GM12878 (cell line): ENCODE measurements at places on chromosomes 3 and 15. TPM values are rescaled to one million over a fixed set of nuclear protein-coding genes. Genes with fewer than 3 reads are reported as not detected.

DNA sequence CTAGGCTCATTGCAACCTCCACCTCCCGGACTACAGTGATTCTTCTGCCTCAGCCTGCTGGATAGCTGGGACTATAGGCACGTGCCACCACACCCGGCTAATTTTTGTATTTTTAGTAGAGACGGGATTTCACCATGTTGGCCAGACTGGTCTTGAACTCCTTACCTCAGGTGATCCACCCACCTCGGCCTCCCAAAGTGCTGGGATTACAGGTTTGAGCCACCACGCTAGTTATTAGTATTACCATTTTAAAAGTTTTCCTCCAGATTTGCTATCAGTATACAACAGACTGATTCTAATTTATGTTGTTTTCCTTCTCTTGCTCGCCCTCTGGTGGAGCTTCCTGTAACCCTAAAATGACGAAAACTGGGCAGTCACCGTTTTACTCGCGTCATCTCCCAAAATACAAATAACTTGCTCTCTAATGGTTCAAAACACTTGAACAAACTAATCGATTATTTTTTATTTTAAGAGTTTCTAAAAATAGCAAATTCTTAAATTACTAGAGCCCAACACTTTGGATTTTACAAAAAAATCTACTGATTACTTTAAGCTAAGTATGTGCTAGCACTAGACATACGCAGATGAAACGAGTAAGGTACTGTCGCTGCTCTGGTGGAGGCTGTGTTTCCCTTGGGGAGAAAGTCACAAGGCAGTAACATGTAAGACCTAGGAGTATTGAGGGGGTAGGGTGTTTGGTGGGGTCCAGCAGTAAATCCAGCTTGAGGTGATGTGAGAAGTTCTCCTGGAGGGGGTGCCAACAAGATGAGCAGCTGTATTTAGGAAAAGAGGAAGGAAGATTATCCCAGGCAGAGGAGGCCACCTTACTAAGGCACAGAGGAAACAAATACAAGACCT is 203.3 kb downstream of the MBNL1 start:
- peak; percentile 37 for DNase-seq

GRCh38 chr3:37957539-37957936 is 33.0 kb upstream of the VILL start:
- DNase-seq: no peak

DNA sequence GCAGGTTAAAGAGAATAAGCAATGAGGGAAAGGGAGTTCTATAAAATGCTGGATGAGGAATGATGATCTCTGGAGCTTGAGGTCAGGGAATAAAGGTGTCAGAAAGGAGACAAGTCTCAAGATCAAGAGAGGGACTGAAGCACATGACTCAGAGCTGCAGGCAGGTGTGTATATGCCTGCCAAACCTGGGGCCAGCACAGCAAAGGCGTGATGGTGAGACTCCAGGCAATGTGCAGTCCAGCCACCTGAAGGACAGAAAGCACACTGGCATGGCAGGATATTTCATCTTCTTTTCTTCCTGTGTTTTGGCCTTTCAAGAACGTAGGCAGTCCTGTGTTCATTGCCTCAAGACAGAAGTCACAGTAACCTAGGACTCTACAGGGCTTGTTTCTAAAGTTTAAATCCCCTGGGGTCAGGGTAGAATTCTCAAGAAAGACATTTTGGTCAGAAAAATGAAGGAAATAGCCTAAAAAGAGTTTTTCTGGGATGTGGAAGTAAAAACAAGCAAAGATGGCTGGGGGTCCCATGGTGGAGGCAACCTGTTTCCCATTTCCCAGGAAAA is 55.5 kb upstream of the TOPAZ1 start:
- DNase-seq: no peak

GRCh38 chr15:100602823-100603393 is 519 bp downstream of the ASB7 start:
- DNase-seq: peak; percentile 31

- DNase-seq: no peak
Measured at GRCh38 chr15:48558226-48558625, 87.3 kb downstream of the FBN1 start.

GRCh38 chr3:189337673-189338091 is 165.9 kb downstream of the TPRG1 start:
- no peak for DNase-seq

- DNase-seq: no peak
Measured at GRCh38 chr3:126101521-126101982, 17.6 kb upstream of the SLC41A3 start.

DNA sequence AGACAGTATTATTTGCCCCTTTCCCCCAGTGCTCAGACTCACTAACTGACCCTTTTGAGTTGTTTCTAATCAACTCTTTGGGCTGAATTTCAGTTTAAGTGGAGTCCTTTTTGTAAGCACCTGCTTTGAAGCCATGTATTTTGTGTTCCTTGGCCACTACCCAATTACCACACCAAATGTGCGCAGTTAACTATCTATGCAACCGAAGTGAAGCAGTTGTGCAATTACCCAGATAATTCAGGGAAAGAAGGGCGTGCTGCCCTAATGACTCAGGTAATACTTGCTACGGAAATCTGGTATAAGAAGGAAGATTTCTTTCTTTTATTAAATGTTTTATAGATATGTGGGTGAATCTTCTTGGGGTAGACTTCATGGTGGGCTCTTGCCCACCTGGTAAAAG is 371.9 kb upstream of the TBL1XR1 start:
- DNase-seq: no peak

DNA sequence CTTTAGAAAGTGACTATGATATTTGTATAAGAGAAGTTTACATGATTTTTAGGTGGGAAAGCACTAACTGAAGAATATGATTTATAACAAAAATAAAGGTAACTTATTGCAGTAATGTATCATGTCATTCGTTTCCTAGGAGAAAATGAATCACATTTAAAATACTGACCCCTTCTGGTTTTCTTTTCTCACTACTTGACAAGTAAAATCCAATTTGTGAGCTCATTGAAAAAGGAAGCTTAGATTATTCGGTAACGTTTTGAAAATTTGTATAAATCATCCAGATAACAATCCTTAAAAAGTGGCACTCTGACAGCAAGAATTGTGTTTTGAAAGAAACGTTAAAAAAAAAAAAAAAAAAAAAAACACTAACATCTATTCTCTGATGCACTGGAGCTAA is 39.0 kb downstream of the NSUN3 start:
- DNase-seq: no peak

GRCh38 chr3:142965581-142965980 is 2.1 kb upstream of the PAQR9 start:
- no peak for DNase-seq

DNA sequence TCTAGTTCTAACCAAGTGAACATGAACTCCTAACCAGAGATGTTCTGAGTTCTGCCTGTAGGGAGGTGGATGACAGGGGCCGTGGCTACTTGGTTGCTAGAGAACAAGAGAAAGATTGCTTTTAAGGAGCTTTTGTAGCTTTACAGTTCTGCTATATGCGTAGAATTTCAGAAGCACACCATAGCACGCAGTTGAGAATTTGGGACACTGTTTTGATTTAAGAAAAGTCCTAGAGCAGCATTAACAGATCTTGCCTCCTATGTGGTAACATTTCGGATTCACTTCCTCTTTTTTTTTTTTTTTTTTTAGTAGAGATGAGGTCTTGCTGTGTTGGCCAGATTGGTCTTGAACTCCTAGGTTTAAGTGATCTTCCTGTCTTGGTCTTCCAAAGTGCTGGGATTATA is 181.7 kb downstream of the TCF12 start:
- DNase-seq: no peak

DNA sequence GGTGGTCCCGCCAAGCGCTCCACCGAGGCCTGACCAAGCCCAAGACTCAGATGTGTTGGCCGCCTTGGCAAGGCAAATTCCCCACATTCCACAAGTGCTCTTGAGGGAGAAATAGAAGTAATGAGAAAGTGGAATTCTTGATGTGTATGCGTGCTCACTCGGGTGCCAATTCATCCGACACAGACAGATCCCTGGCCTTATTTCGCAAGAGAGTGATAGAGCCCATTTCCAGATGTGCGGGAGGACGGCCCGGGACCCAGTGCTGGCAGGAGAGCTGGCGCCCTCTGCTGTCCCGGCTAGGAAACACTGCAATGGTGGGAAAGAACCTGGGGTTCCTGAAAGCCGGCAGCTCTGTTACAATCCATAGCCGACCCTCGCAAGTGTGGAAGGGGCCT is 76.0 kb downstream of the HMG20A start:
- DNase-seq: no peak

- DNase-seq: no peak
Measured at GRCh38 chr15:33048255-33048654, 146.3 kb downstream of the FMN1 start.

- no peak for DNase-seq
Measured at GRCh38 chr3:115550285-115550761, 73.0 kb upstream of the GAP43 start.

DNA sequence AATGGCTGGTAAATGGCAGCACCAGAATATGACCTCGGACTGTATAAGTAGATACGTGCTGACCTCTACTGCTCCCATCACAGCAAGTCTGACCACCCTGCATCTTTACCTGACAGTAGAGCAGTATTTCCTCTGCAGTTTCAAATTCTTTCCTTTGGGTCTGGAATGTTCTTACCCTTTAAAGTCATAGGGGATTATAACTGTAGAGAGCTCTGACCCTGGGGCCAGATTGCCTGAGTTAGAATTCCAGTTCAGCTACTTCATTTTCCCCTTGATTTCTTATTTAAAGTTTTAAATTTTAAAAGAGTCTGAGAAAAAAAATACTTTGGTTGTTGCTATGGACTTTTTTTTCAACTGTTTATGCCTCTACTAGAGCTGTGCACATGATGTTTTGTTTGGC is 237.7 kb downstream of the NR1D2 start:
- no peak for DNase-seq

- no peak for DNase-seq
Measured at GRCh38 chr3:68004091-68004490, 349.7 kb upstream of the SUCLG2 start.

GRCh38 chr15:71043373-71043772 is 71.9 kb upstream of the THSD4 start:
- no peak for DNase-seq

DNA sequence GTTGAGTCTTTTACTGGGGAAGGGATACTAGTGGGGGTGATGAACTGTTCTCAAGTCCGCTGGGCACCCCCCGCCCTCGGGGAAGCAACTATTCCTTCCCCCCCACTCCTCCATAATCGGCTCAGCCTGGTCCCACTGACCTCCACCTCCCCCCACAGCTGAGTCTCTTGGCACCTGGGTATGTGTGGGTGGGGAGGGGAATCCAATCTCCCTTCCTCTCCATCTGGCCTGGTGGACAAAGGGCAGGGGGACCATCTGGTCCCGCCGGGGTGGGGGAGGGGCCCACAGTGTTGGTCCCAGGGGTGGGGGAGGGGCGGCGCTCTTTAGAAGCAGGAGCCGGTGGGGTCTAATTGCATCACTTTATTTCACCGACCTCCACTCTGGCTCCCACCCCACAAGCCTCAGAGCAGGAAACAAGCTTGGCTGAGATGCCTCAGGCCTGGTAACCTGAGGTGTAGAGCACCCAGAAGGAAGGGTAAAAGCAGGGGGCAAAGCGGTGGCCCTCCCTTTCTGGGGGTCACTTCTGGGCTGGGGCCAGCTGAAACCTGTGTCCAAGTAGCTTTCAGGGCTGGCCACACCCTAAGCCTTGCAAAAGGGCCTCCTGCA is 1.0 kb upstream of the PCBP4 start:
- no peak for DNase-seq

GRCh38 chr3:119352034-119352609 is 57.9 kb downstream of the ARHGAP31 start:
- peak; percentile 79 for DNase-seq

DNA sequence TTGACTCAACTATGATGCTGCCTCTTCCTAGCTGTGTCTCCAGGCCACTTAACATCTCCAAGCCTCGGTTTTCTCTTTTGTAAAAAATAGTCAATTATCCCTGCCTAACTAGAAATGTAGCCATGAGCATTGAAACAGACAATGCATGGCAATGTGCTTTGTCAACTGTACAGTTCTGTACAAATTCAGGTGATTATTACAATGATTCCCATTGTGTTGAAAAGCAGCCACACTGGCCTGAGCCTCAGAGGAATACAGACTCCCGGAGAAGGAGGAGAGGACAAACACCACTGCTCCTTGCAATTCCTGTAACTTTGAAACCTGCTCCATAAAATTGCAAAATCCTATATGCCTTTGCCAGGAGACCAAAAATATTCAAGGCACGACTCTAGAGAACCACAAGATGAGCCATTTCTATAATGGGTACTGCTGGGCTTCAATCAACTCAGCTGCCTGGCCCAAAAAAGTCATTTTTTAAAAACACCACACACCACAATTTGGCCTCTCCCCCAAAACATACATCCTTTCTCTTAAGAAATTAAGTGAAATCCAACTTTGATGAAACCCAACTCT is 28.6 kb downstream of the DAPK2 start:
- no peak for DNase-seq

DNA sequence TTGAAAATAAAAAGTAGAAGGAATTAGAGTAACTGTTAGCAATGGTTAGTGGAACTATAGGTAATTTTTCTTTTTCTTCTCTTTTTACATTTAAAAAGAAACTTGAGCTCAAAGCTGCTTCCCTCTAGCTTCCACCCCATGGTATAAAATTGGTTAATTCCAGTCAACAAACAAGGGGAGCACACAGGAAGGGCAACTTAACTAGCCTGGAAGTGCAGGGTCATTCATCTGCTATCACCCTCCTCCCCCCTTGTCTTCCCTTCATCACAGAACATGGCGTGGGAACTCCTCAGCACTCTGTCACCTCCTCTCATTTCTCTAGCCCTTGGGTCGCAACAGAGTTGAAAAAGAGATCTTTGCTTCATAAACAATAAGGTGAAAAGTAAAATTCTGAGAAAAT is 20.0 kb downstream of the MASP1 start:
- DNase-seq: no peak

GRCh38 chr3:6585360-6585759 is 275.6 kb upstream of the GRM7 start:
- DNase-seq: no peak

GRCh38 chr15:31338879-31339557 is 12.4 kb downstream of the KLF13 start:
- peak; percentile 75 for DNase-seq

- no peak for DNase-seq
Measured at GRCh38 chr15:39881790-39882189, 38.3 kb downstream of the GPR176 start.

- DNase-seq: no peak
Measured at GRCh38 chr3:44561076-44561475, 6.1 kb downstream of the ZKSCAN7 start.

- DNase-seq: no peak
Measured at GRCh38 chr3:171526146-171526545, 65.9 kb upstream of the TNIK start.

IL12A gene
- total RNA-seq: 3.1 and 4.0 TPM in 2 replicates

CLDN11 gene
- total RNA-seq: 0.15 and 0.29 TPM in 2 replicates

CHRM5 gene
- not detected in 2 replicates for total RNA-seq

CHRNA7 gene
- total RNA-seq: not detected in 2 replicates

CP gene
- 0.51 and 1.2 TPM in 2 replicates for total RNA-seq

FBXW12 gene
- total RNA-seq: 0.15 TPM in 1 of 2 replicates, not detected in the other

PLA2G4E gene
- total RNA-seq: 0.05 and 0.11 TPM in 2 replicates
